Activated CD4-positive, alpha-beta T cell treated with anti-CD3 and anti-CD28 coated beads, Interleukin-2, amount 10 ng/mL, durations not matched to agents 24 days and 14 days (primary cell): ENCODE measurements at places on chromosomes 6 and 20. TPM values are rescaled to one million over a fixed set of nuclear protein-coding genes. Genes with fewer than 3 reads are reported as not detected.

SGK2 gene
- total RNA-seq, result 0.23 TPM in 1 of 2 replicates, not detected in the other

DNA sequence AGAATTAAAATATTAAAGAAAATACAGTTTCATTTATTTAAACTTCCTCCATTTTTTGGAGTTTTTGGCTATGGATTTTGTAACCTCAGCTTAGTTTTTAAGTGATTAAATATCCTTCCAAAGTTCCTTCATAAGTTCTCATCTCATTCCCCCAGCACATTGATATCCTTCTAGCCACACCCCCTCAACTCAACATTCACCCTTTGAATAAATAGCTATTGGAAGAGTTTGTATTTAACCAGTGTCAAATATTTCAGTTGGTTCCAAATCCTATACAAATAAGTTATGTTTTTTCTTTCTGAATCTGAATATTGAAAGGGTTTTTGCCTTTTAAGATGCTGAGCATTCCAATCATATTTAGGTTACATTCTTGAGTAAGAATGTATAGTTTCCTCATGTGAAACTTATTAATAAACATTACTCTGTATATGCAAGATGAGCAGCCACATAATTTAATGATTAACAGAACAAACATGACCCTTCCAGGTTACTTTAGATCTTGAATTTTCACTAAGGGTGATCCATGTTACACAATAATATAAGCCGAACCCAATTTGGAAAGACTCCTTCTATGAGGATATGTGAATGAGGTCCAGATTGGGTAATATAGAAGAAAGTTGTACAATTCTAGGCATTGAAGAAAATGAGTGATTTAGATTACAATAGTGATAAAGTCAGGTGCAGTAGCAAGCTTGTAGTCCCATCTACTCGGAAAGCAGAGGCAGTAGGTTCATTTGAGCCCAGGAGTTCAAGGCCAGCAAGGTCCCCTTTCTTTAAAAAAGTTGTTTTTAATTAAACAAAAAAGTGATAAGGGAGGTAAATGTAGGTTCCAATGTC, 13.6 kb downstream of the GLYATL3 start:
- peaks cover 21% of the 10 kb centered on the region for H3K27me3 ChIP-seq
- H3K4me1 ChIP-seq, result no peaks in the 10 kb centered on the region
- H3K27ac ChIP-seq, result no peak overlapping the region
- no peaks in the 10 kb centered on the region for H3K36me3 ChIP-seq

RAET1E gene
- total RNA-seq, result not detected in 2 replicates

- peaks cover 5% of the 10 kb centered on the region for H3K4me1 ChIP-seq
- no peaks in the 10 kb centered on the region for H3K36me3 ChIP-seq
- no peaks in the 10 kb centered on the region for H3K27me3 ChIP-seq
- no peak overlapping the region for H3K4me3 ChIP-seq
- H3K27ac ChIP-seq, result peak overlapping the region; percentile 58
Measured at GRCh38 chr20:12053353-12053752, 135.7 kb downstream of the BTBD3 start.

PLA2G7 gene
- total RNA-seq, result not detected in 2 replicates

DNA sequence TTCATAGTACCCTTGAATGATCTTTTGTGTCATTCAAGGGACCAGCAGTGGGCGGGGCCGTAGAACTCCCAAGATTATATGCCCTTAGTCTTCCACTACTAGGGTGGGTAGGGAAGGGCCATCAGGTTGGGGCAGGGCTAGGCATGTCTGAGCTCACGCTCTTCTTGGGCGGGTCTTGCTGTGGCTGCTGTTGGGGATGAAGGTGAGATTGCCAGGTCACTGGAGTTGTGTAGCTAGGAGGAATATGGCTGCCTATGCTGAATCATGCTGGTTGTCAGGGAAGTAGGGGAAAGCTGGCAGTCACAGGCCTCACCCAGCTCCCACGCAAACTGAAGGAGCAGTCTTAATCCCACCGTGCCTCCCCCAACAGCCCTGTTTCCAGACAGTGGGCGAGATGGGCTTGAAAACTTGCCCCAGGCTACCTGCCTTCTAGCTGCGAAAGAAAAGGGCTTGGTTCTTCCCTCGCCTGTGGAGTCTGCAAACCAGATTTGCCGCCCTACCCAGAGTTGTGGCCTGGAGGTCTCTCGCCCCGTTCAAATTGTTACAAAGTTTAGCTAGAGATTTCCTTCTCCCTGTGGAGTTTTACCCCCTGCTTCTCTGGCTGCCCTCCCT, 76.4 kb upstream of the ADGRF4 start:
- H3K27me3 ChIP-seq, result no peaks in the 10 kb centered on the region
- H3K4me3 ChIP-seq, result no peak overlapping the region
- peaks cover 38% of the 10 kb centered on the region for H3K36me3 ChIP-seq
- no peak for DNase-seq

- no peaks in the 10 kb centered on the region for H3K27me3 ChIP-seq
- H3K4me3 ChIP-seq, result no peak overlapping the region
- H3K36me3 ChIP-seq, result no peaks in the 10 kb centered on the region
- H3K4me1 ChIP-seq, result no peaks in the 10 kb centered on the region
Measured at GRCh38 chr6:143286251-143286795, 164.2 kb downstream of the ADAT2 start.

HSP90AB1 gene
- 2,450 and 2,479 TPM in 2 replicates for total RNA-seq

- DNase-seq, result no peak
- H3K36me3 ChIP-seq, result no peaks in the 10 kb centered on the region
- peaks cover 8% of the 10 kb centered on the region for H3K4me1 ChIP-seq
- H3K4me3 ChIP-seq, result no peak overlapping the region
- peaks cover 4% of the 10 kb centered on the region for H3K27me3 ChIP-seq
- no peak overlapping the region for H3K27ac ChIP-seq
Measured at GRCh38 chr6:132725947-132726607, 12.2 kb upstream of the VNN1 start.

VWA7 gene
- 3.0 and 3.2 TPM in 2 replicates for total RNA-seq

DNA sequence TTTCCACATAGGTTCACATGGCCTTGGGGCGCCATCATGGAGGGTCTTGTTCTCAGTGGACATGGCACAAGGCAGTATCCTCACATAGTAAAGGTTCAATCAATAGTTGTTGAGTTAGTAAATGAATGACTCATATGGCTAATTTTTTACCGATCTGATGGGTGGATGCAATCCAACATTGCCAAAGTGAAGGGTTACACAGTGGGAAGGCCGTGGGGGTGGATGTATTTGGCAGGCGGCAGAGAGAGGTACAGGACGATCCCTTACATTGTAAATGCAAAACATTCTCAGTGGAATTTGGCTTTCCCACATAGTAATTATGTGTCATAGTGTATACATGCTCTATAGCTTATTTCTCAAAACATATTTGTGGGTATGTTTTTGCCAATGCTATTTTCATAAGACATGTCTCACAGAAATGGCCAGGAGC, 21.0 kb upstream of the PDE7B start:
- H3K4me1 ChIP-seq, result peaks cover 4% of the 10 kb centered on the region
- no peak for DNase-seq
- H3K4me3 ChIP-seq, result no peak overlapping the region
- H3K27me3 ChIP-seq, result peaks cover 5% of the 10 kb centered on the region
- H3K36me3 ChIP-seq, result no peaks in the 10 kb centered on the region

- H3K4me3 ChIP-seq, result no peak overlapping the region
Measured at GRCh38 chr6:18920701-18921100, 533.6 kb downstream of the RNF144B start.

FOXQ1 gene
- total RNA-seq, result not detected in 2 replicates

- H3K4me1 ChIP-seq, result peaks cover 17% of the 10 kb centered on the region
- peak overlapping the region; percentile 36 for H3K27ac ChIP-seq
- H3K27me3 ChIP-seq, result no peaks in the 10 kb centered on the region
- no peak for DNase-seq
- H3K36me3 ChIP-seq, result peaks cover 39% of the 10 kb centered on the region
Measured at GRCh38 chr6:157440171-157440570, 59.2 kb downstream of the ZDHHC14 start.
